ENCODE measurements at places on chromosomes 4 and X.
A peak's percentile ranks its signal among the peaks of the same experiment; 100 is the strongest.

- H3K4me1 ChIP-seq = no peaks in the 10 kb centered on the region
- no peak overlapping the region for H3K4me3 ChIP-seq
- H3K27ac ChIP-seq = no peak overlapping the region
- DNase-seq = no peak
- no peaks in the 10 kb centered on the region for H3K27me3 ChIP-seq
These were observed 225.0 kb upstream of the PUDP start for GRCh38 chrX:7372825-7373525.

DNA sequence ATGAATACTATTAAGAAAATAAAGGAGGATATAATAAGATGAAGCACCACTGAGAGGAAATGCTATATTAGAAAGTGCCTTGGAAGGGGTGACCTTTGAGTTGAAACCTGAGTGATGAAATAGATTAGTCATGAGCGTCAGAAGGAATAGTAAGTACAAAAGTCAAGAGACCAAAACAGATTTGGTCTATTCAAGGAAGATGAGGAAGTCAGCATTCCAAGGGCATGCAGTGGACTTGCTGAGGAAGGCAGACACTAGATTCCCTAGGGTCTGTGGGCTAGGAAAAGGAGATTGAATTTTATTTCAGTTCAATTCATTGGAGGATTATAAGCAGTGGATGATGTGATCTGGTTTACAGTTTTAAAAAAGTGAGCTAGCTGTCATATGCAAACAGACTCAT lies 73.0 kb upstream of the WDFY3 start:
- no peaks in the 10 kb centered on the region for H3K4me1 ChIP-seq
- no peaks in the 10 kb centered on the region for H3K36me3 ChIP-seq
- no peak overlapping the region for H3K4me3 ChIP-seq
- no peak overlapping the region for H3K27ac ChIP-seq
- DNase-seq = no peak

DNA sequence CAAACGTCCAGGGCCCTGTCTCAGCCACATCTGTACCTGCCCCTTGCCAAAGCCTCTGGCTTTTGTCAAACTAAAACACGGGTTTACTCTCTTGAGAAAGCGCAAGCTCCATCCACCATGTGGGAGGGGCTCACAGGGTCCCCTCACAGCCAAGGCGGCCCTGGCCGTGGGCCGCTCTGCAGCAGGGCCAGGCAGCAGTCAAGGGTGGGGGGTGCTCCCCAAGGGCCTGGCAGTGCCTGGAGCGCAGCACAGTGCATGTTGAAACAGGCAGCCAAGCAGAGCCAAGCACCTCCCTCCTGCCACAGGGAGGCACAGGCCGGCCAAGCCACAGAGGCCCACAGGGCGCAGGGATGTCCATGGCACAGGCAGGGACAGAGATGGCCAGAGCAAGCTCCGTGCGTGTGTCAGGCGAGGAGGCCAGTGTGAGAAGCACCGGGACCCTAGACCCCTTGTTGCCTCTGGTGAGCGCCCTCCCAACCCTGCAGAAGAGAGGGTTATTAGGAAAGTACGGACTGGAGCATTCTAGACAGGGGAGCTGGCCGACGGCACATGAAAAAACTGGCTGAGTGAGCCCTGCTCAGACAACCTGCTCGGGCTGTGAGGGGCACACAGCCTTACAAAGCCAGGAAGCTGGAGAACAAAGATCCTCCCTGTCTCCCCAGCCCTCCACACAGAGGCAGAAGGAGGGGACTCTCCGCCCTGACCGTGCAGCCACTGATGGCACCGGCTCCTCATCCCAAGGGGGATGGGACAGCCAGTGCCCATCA lies 39.0 kb downstream of the FAM53A start:
- peak overlapping the region; percentile 60 for H3K27ac ChIP-seq
- no peaks in the 10 kb centered on the region for H3K36me3 ChIP-seq
- H3K27me3 ChIP-seq = no peaks in the 10 kb centered on the region
- H3K4me1 ChIP-seq = peaks cover 11% of the 10 kb centered on the region
- no peak overlapping the region for H3K4me3 ChIP-seq

DNA sequence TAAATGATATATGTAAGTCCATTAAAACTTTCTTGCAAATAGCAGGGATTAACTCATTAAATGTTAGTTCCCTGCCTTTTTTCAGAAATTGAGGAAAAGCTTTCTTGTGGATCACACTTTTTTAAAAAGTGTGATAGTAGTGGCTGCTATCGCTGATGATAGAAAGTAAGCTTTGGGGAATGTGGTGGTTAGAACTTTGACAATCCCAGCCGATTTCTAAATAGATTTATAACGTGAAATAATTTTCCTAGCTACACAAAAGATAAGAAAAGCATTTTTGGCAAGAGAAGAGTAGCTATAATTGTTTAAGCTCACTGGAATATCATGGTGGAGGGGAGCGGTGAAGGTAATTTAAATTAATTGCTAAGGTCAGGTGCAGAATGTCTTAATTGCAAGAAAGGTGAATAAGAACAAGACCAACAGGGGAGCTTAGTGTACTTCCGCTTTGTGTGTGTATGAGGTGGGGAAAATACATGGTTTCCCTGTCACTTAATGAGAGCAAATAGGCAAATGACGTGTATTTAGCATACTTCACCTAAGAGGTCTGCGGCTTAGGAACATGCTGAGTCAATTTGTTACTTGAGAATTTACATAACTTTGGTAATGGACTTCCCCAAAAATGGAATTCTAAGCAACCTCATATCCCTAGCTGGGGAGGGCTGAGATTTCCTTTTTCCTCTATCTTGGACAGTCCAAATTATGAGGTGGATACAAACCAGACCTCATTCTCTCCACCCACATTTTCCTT lies 11.7 kb upstream of the IL21 start:
- DNase-seq = no peak
- no peak overlapping the region for H3K4me3 ChIP-seq
- no peak overlapping the region for H3K27ac ChIP-seq
- H3K27me3 ChIP-seq = no peaks in the 10 kb centered on the region

DNA sequence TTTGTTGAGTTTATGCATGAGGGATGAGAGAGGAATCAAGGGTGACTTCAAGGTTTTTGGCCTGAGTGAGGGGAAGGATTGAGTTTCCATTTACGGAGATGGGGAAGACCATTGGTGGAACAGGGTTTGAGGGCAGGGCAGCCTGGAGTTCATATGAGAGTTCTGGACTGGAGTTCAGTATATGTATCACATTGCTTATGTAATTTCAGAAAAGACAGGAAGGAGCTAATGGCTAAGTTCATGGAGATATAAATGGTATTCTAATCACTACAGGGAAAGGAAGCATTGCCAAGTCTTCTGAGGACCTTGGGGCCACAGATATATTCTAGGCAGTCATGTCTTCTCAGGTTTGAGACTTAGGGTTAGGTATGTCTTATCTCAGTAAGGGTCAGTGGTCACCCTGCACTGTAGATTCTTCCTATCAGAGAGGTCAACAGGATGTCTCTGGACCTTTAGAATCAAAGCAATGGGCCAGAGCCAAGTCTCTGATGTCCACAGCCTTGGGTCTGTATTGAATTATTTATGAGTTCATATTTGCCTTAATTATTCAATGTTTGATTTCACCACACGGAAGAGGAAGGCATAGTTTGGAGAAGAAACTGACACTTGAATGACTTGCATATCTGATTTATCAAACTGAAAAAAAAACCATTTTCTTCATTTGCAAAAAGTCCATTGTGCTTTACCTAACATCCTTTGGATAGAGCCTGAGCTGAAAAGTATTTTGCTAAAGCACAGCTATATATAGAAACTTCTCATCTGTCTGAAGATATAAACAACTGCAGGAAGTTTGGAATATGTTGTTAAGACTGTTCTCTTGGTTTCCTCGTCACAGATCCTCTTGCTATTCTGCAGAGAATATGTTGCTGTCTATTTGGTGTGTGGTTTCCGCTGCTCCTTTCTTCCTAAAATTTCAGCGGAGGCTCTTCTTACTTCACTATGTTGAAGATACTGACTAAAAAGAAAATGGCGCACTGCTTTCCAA lies 139.5 kb downstream of the PDGFRA start:
- H3K27me3 ChIP-seq = no peaks in the 10 kb centered on the region
- peaks cover 9% of the 10 kb centered on the region for H3K4me1 ChIP-seq
- H3K27ac ChIP-seq = no peak overlapping the region
- no peak for DNase-seq
- H3K36me3 ChIP-seq = no peaks in the 10 kb centered on the region
- no peak overlapping the region for H3K4me3 ChIP-seq

- H3K27ac ChIP-seq = no peak overlapping the region
- H3K4me3 ChIP-seq = no peak overlapping the region
- H3K27me3 ChIP-seq = no peaks in the 10 kb centered on the region
These were observed 1130.8 kb downstream of the FAT4 start for GRCh38 chr4:126445596-126445995.
